ENCODE measurements at places on chromosomes 13 and 19. TPM values are rescaled to one million over a fixed set of nuclear protein-coding genes. Genes with fewer than 3 reads are reported as not detected.

DNA sequence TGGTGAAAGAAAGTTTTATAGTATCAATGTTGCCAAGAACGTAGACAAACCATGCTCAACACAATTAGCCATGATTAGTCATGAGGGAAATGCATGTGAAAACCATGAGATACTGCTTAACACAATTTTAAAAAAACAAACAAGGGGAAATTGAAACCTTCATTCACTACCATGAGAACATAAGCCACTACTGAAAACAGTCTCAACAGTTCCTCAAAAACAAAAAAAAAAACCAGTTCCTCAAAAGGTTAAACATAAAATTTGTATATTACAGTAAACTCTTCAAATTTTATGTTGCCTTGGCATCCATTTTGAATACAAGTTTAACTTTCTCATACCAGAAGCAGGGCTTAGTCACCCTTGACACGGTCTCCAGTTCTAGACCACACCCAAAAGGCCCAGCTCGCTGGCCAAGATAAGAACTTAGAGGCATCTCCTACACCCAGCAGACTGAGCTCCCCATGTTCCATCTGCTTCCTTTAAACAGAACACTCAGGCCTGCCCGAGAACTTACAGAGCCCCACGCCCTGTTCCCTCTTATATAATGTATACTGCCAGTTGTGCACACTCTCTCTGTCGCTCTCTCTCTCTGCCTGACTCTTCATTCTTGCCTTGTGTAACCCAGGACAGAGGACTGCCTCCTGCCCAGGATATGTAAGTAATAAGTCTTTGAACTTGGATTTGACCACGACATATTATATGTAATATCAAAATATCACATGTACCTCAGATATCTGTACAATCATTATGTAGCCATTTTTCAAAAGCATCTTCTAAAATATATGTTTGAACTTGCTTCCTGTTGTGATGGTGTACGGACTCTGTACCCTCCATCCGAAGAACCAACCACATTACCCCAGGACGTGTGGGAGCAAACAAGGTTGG is 67.4 kb downstream of the STK24 start:
- no peak overlapping the region for H3K4me3 ChIP-seq
- H3K4me1 ChIP-seq = peaks cover 19% of the 10 kb centered on the region
- peak overlapping the region; percentile 34 for H3K27ac ChIP-seq
- H3K36me3 ChIP-seq = no peaks in the 10 kb centered on the region
- no peaks in the 10 kb centered on the region for H3K27me3 ChIP-seq
- DNase-seq = no peak

DNA sequence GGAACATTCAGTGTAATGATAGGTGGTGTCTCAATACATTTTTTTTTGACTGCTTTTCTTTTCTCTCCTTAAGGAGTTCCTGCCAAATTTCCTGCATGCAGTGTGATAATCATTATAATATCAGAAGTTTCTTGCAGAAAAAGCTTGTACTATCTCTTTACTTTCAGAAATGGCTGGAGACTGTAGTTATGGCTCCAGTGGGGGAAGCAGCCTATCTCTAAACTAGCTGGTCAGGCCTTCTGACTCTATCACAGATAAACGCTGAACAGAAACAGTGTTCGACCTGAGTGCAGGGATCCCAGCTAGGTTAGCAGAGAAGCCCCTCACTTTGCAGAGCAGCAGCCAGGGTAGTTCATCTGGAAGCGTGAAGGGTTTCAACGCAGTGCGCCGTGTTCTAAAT is 1.9 kb downstream of the CCNE1 start:
- peaks cover 7% of the 10 kb centered on the region for H3K36me3 ChIP-seq
- no peak overlapping the region for H3K4me3 ChIP-seq
- H3K27ac ChIP-seq = no peak overlapping the region
- peaks cover 13% of the 10 kb centered on the region for H3K4me1 ChIP-seq

GRCh38 chr13:99018418-99019180 is 40.7 kb upstream of the DOCK9 start:
- H3K4me1 ChIP-seq = no peaks in the 10 kb centered on the region
- H3K27ac ChIP-seq = no peak overlapping the region
- H3K27me3 ChIP-seq = no peaks in the 10 kb centered on the region
- no peaks in the 10 kb centered on the region for H3K36me3 ChIP-seq
- no peak overlapping the region for H3K4me3 ChIP-seq

The ZNF548 gene
- total RNA-seq = 14.7 TPM

The DPF1 gene
- 7.5 TPM for total RNA-seq

The MEDAG gene
- 0.67 TPM for total RNA-seq

The ANO8 gene
- 13.5 TPM for total RNA-seq

The BRCA2 gene
- 8.4 TPM for total RNA-seq
